Retinal pigment epithelial cell (primary cell): ENCODE measurements at places on chromosomes 16 and 17.

- no peak for DNase-seq
Observed at GRCh38 chr16:85665929-85666328, 22.8 kb downstream of the GINS2 start.

DNA sequence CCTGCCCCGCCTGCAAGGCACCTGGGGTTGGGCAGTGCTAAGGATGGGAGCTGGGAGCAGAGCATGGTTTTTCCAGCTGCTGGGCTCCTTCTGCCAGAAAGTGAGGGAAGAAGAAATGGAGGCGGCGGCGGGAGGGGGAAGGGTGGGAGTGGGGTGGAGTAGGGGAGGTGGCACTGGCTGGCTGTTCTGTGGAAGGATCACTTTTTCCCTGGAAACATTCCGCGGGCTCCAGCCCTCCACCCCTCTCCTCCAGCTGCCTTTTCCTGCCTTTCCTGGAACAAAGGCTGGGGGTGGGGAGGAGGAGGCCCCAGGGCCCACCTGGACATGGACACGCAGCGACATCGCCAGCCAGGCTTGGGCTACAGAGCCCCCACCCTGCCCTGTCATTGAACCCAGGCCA is 41.1 kb downstream of the CFAP20 start:
- no peak for DNase-seq

DNA sequence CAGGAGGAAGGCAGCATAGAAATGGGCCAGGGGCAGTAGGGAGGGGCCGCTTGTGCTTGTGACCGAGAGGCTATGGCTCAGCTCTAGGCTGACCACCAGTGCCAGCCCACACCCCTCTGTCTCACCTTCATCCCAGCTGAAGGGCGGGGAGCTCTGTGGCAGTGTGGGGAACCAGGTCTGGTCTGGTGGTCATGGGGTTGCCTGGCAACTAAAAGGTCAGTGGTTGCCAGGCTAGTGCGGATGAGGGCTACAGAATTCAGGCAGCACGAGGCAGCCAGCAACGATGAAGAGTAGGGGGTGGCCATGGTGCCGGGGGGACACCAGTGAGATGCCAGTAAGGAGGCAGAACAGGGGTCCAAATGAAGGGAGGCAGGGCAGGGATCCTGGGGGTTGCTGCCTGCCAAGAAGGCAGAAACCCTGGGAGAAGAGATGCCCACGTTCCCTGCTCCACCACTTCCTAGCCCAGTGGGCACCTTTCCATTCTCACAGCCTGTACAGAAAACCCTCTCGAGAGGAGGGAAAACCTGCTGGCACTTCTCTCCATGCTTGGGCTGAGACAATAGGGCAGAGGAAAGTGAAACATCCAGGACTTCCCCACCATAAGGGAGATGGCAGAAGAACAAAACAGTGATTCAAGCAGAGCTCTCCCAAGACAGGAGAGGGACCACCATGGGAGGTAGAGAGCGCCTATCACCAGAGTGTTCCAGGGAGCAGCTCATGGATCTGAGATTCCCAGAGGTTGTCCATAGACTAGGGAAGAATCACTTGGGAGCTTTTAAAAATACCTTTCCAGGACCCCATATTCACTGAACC is 39.7 kb downstream of the SRCIN1 start:
- DNase-seq, result no peak

DNA sequence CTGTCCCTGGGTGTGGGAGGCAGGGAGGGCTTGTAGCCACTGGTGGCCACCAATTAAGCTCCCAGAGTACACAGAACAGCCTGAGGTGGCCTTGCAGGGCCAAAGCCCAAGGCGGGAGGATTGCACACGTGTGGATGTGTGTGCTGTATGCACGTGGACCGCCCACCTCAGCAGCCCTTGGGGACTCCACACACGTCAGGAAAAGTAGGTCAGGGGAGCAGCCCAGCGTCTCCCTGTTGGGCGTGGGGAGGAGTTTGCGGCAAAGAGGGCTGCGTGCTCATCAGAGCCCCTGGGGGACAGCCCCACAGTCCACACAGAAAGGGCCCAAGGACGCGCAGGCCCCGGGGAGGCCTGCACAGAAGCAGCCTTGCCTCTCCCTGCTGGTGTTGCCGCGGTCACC is 19.6 kb downstream of the SBK1 start:
- no peak for DNase-seq

DNA sequence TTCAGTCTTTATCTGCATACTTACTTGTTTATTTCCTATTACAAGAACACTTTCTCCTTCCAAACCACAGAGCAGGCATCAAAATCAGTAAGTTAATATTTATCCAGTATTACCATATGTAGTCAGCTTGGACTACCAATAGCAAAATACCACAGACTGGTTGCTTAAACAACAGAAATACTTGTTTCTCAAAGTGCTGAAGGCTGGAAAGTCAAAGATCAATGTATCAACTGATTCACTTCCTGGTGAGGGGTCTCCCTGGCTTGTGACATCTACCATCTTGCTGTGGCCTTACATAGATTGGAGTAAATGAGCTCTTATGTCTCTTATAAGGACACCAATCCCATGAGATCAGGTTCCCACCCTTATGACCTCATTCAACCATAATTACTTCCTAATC is 2.6 kb downstream of the STXBP4 start:
- no peak for DNase-seq

GRCh38 chr17:10574324-10574723 is 24.9 kb upstream of the MYH2 start:
- DNase-seq, result no peak
